NCI-H1105 (cell line): ENCODE measurements at places on chromosomes 3 and 15.

DNA sequence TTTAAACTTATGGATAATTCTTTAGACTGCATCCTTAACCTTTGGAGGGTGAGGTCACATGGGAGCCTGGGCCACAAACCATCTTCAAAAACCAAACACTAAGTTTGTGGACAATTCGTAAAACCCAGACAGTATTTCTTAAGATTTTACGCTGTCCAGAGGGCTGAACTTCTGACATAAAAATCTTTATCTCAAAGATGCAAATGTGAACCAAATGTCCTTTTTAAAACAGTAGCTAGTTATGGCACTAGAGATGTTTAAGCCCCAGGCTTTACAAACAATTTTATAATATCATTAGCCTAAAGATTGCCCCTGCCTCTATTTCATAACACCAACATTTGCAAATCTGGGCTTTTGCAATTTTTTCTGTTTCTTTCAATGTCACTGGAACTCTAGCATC lies 287.2 kb downstream of the SATB1 start:
- no peak for DNase-seq

DNA sequence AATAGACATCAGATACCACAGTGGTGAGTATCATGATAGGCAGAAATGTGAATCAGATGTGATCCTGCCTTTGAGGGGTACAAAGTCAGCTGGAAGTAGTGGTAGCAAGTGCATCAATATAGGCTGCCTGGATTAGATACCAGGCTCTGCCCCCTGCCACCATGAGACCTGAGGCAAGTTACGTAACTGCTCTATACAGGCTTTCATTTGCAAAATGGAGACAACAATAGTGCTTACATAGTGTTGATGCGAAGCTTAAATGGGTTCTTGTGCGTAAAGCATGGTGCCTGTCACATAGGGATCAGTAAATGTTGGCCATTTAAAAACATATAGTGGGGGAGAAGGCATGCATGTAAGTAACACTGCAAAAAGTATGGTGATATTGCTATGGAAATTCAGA lies 158.0 kb downstream of the RYR3 start:
- DNase-seq = no peak

DNA sequence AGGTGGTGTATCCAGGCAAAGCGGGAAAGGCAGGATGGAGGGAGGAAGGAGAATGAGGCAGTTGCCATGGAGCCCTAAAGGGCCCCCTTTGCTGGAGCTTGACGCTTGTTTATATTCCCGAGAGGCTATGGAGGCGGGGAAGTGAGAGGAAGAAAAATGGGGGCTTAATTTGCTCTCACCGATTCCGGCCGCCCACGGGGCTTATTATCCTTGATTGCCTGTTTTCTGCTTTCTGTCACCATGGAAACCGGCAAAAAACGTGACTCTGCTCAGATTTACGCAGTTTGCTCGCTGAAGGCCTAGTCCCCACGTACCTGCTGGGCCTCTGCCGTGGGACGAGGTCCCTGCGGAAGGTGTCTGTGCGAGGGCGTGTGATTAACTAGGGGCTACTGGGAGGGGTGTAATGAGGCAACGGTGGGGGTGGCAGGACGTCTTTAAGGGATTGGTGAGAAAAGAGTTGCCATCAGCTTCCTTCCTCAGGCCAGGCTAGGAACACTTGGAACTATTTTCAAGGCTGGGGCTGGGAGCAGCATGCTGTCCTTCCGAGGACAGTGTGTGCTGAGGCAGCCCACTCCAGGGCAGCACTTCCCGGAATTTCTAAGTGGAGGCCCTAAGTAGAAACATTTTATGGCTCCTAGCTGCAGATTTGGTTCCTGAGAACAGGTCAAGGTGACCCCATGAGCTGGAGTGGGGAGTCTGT lies 110.8 kb upstream of the NDN start:
- DNase-seq = no peak

DNA sequence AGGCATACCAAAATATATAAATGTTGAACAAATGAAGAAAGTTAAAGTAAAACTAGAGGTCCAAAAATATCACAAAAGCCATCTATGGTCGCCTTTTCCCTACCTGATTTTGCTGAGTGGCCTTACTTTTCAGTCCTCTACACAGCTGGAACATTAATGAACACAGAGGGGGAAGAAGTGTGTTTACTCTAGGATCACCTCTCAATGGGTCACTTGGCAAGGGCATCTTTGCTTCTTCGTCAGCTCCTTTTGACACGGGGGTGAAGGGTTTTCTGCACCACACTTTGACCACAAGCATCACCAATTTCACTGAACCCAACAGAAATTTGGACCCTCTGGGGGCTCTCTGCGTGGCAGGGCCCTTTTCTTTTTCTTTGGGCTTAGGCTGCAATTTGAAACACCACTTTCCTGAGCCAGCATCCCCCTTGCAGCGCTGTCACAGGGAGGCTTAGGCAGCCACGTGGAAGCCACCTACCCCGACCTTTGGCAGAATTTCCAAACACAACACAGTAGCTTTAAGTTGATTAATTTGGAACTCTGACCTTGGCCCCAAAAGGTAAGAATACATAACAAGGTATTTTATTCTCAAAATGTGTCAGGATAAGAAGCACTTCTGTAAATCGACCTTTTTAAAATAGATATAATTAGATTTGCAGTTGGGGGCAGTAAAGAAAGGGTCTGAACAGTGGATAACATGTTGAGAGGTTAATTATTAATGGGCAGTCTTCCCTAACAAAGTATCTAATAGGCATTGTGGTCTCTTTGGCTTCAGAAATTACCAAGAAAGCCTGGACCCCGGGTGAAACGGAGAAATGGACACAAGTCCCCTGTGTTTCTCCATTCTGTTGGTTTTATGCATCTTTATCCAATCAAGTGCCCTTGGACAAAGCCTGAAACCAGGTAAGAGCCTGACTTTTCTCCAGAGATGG lies at the start of gene LIPC:
TSS of gene LIPC (plus strand) at position 771 of the 929 bp plus-strand sequence. CDS start at position 813, 42 bp downstream.
- DNase-seq = no peak

- DNase-seq = no peak
These were observed 1.0 kb upstream of the IFRD2 start for GRCh38 chr3:50293079-50293801.

GRCh38 chr3:193673845-193674244 lies 80.8 kb downstream of the OPA1 start:
- no peak for DNase-seq

DNA sequence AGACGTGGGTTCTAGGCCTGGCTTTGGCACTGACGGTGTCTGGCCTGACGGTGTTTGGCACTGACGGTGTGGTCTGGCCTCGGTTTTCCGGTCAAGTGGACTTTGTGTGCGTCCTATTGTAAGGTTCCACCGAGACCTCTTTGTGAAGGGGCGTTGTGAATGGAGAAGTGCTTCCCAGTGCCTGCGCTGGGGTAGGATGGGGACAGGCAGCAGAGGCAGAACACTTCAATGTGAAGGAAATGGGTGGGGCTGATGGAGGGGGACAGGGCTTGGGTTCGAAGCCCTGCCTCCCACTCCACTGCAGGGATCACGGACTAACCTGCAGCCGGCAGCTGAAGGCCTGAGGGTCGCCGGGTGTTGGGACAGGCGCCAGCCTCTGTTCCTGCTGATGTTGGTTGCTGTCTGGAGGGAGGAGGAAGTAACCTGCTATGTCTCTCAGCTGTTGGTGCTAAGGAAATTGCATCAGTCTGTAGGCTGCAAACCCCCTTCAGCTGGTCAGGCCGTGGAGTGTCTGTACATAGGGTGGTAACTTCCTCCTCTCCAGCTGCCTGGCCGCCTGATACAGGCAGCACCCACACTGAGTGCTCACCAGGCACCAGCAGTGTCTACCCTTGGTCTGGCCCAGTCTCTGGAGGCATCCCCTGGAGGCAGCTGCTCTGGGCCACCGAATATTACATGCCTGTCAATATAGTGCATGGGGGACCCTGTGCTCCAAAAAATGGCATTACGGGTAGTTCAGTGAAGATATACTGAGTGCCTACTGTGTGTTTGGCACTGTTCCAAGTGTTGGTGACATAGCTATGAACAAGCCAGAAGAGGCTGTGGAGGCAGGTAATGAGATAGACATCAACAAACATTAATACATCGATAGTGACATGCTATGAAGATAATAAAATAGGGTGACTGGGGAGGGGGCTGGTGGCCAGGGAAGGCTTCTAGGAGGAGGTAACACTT lies 1.1 kb downstream of the TM6SF1 start:
- DNase-seq = no peak

- DNase-seq = no peak
These were observed 5.9 kb downstream of the FAM131A start for GRCh38 chr3:184343200-184343876.
